ENCODE measurements at places on chromosomes 6 and 20.

DNA sequence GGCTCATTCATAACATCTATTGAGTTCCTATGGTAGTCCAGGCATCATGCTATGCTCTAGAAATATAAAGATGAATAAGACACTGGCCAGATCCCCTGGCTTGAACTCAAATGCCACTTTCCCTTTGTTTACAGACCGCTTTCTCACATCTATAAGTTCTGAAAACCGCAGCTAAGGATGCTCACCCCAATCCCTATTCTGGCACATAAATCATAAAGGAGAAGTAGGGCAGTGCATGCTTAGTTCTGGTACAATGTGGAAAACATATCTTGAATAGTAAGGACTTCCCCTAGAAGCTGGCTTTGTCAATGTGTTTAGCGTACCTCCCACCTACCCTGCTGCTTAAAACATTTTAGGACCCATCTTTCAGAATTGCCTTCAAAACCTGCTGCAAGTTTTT is 26.4 kb downstream of the MRS2 start:
- no peak for DNase-seq

GRCh38 chr20:56607061-56607704 is 21.9 kb upstream of the TFAP2C start:
- DNase-seq: no peak

- no peak for DNase-seq
Measured at GRCh38 chr20:60036346-60036745, 78.1 kb downstream of the CDH26 start.

- no peak for DNase-seq
Measured at GRCh38 chr20:59829054-59829785, 104.2 kb downstream of the SYCP2 start.

- no peak for DNase-seq
Measured at GRCh38 chr6:1039191-1039590, 272.7 kb upstream of the FOXQ1 start.

DNA sequence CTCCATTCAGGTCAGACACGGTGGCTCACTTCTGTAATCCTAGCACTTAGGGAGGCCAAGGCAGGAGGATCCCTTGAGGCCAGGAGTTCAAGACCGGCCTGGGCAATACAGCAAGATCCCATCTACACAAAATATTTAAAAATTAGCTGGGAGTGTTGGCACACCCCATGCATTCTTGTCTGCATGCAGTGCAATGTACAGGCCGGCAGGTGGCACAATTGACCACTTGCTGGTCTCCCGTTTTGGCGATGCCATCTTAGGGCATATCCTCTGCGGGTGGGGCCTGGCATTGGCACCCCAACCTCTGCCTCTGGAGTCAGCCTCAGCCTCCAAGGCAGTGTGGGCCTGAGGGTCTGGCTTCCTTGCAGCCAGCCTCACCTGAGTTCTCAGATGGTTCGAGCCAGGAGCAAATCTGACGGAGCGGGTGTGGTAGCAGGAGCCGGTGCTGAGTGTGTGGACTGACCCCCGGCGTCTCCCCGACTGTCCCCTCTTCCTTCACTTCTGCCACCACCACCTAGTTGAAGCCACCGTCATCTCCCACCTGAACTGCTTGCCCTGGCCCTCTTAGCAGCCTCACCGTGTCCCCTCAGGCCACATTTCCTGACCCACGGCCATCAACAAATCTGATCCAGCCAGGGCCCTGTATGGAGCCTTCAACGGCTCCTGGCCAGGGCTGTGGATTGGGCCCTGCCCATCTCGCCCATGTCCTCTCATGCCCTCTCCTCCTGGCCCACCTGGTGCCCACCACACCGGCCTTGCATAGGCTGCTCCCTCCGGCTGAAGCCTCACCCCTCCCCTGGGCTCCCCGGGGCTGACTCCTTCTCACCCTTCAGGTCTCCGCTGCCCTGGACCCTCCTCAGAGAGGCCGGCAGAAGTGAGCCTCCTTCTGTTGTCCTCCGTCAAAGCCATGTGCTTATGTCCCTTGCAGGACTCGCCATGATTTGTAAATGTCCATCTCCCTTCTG is 44.0 kb downstream of the EFCAB8 start:
- DNase-seq: peak; percentile 76
